ENCODE measurements at places on chromosomes 7 and 10. TPM values are rescaled to one million over a fixed set of nuclear protein-coding genes. Genes with fewer than 3 reads are reported as not detected.

Gene PTF1A
- not detected for total RNA-seq

Gene PRR15
- total RNA-seq, result 4.2 TPM

Gene FAM241B
- total RNA-seq, result not detected

Gene AGAP5
- 1.4 TPM for total RNA-seq

Gene AKR1D1
- not detected for total RNA-seq

Gene FAM131B
- 0.94 TPM for total RNA-seq

Gene TWNK
- 9.9 TPM for total RNA-seq

Gene HOXA2
- not detected for total RNA-seq

Gene SFXN2
- total RNA-seq, result 6.8 TPM

Gene RAB19
- not detected for total RNA-seq

Gene EGFR
- 40.8 TPM for total RNA-seq

Gene NFE2L3
- 0.29 TPM for total RNA-seq

Gene FGF8
- total RNA-seq, result not detected

Gene POU6F2
- not detected for total RNA-seq

Gene KNDC1
- total RNA-seq, result 0.29 TPM

Gene AKR1B15
- total RNA-seq, result not detected

Gene SPDYE2B
- total RNA-seq, result not detected

Gene GPRIN2
- not detected for total RNA-seq

Gene ADCYAP1R1
- 0.69 TPM for total RNA-seq

Gene PAPOLB
- 0.24 TPM for total RNA-seq

Gene ANXA8L1
- total RNA-seq, result not detected

Gene HTRA1
- total RNA-seq, result 789 TPM

Gene PPP1R3A
- total RNA-seq, result not detected

Gene MDFIC
- total RNA-seq, result 30.7 TPM

Gene UROS
- total RNA-seq, result 58.9 TPM

Gene NUTM2E
- total RNA-seq, result not detected

Gene RBM20
- total RNA-seq, result not detected

Gene FAM25G
- not detected for total RNA-seq

Gene ZNF282
- 25.5 TPM for total RNA-seq

Gene CRYGN
- total RNA-seq, result 0.10 TPM

Gene OR2A1
- not detected for total RNA-seq

Gene CDH23
- total RNA-seq, result 0.31 TPM

Gene UNCX
- total RNA-seq, result not detected

Gene PROSER2
- total RNA-seq, result 2.1 TPM

Gene C10orf143
- total RNA-seq, result 3.2 TPM
